ENCODE measurements at places on chromosomes 3 and 15.

GRCh38 chr3:195201295-195201694 lies 69.7 kb downstream of the XXYLT1 start:
- DNase-seq: no peak

DNA sequence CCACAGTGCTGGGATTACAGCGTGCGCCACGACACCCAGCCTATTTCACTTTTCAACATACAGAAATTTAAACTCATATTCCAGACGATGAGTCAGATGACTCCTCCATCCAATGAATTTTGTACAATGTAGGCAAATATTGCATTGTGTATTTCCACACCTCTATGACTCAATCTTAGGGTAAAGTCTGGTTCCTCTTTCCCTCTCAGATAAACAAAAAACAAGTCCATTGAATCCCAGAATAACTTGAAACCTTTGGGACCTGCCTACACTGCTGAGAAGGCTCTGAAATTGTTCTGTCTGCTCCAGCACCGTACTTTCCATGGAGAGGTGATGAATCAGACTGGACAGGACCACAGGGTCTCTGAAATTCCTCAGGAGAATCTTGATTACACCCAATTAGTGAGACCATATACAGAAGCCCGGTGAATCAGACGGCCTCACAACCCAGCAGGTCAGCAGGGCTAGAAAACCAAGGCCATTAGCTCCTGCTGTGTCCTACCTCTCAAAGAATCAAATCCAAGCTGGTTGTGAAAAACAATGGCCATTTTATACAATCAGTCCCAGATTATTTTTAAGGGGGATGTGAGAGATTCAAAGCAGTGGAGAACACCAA lies 112.6 kb downstream of the ERC2 start:
- DNase-seq: peak; percentile 93

DNA sequence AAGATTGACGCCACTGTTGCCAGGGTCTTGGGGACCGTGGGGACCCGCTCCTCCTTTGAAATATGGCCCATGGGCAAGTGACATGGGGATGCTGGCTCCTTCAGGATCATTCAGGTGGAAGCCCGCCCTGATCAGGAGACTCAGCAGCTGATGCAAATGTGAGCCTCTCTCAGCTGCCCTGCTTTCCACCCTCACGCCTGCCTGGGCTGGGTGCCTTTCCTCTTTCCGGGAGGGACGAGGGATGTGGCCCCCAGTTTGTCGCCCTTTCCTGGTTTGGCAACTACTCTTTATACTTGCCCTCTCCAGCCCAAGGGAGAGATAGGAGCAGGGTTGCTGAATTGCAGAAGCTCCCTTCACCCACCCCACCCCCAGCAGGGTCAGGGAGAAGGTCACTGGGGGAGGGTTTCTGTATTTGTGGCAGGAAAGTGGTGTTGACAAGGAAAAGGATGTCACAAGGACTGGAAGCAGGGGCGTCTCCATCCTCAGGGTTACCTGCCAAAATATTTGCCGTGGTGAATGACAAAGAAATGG lies 21.8 kb downstream of the DNASE1L3 start:
- DNase-seq: no peak

DNA sequence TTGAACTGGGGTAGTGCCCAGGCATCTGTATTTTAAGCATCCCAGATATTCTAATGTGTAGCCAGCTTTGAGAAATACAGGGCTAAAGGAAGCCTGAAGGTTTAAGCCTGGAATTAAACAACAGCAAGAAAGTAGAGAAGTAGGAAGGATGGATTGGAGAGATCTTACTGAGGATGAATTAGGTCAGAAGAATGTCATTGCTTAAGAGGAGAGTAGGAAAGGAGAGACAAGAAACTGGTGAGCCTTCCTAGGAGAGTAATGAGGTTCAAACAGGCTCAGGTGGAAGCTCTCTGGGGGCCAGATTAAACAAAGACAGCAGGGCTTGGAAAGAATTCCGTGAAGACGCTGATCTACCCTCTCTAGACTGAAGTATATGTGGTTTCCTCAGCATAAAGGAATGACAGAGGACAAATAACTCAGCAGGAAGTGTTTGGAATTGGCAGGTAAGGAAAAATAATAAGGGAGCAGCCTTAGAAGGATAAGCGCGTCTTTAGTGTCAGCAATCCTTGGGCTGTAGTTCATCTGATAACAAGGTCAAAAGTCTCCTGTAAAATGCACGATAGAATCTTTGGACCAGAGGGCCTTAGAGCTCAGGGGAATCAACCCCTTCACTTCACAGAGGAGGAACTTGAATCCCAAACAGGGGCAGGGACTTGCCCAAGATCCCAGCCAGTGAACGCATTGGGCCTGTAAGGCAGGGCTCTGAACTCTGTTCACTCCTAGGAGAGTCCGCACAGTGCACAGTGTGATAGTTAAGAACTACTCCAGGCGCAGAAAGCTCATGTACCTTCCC lies 90.9 kb downstream of the TP63 start:
- peak; percentile 50 for DNase-seq

GRCh38 chr3:56781762-56782161 lies 20.0 kb downstream of the ARHGEF3 start:
- DNase-seq: no peak

- no peak for DNase-seq
Observed at GRCh38 chr3:56980243-56980642, 80.2 kb upstream of the SPATA12 start.
